Bronchial epithelial cell (primary cell): ENCODE measurements at places on chromosomes 7 and 10. TPM values are rescaled to one million over a fixed set of nuclear protein-coding genes. Genes with fewer than 3 reads are reported as not detected.
A peak's percentile ranks its signal among the peaks of the same experiment; 100 is the strongest.

Gene HABP2
- total RNA-seq, result not detected in 2 replicates

Gene TMEM106B
- total RNA-seq, result 39.5 and 48.3 TPM in 2 replicates

DNA sequence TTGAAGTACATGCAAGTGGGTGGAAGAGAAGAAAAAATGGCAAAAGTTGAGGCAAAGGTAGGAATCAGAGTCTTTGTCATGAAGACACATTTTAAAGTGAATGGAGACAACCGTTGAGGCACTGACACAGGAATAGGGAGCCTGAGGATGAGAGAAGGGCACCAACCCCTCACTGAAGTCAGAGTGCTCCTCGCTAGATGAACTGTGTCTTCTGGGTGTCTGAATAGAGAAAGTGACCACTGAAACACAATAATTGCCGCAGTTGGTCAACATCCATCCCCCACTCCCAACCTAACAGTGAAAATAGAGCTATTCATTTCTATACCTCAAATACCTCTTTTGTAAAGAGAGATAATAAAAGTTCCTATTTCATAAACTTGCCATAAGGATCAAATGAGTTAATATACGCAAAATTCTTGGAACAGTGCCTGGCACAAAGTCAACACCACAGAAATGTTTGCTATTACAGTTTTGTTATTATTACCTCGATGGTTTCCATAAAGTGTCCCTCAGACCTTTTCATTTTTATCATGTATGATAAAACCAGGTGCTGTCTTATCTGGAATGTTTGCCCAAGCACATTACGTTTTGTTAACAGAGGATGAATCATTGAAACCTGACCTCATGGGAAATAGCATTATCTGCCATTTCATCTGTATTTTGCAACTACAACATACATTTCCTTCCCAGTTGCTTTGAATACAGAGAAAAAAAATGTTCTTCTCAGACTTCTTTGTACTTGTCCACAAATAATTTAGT is 61.8 kb upstream of the SP4 start:
- DNase-seq, result peak; percentile 98

- DNase-seq, result no peak
These were observed 219.0 kb downstream of the ADRA2A start for GRCh38 chr10:111295788-111296187.

GRCh38 chr7:38630720-38631673 is at the start of gene AMPH:
TSS of gene AMPH (minus strand) at chr7:38631373. CDS start at chr7:38631351, 22 bp downstream.
- DNase-seq, result no peak

DNA sequence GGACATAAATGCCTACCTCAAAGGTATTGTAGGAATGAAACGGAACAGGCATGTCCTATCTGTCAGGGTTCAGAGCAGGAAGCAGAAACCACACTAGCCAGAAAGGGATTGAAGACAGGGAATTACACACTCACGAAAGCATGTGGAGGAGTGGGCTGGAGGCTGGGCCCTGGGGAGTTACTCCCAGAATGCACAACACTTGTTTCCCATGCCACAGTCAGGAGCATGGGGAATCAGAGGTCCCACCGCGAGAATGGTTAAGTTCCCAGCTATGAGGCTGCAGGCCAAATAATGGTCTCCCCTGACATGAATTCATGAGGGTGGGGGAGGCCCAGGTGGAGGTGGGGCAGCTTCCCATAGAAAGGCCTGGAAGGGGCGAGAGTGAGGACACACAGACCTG is 212.7 kb downstream of the HERPUD2 start:
- no peak for DNase-seq
